ENCODE measurements at places on chromosomes 16 and 17.

GRCh38 chr17:28950017-28950751 is 1.1 kb downstream of the PHF12 start:
- DNase-seq: peak; percentile 69

DNA sequence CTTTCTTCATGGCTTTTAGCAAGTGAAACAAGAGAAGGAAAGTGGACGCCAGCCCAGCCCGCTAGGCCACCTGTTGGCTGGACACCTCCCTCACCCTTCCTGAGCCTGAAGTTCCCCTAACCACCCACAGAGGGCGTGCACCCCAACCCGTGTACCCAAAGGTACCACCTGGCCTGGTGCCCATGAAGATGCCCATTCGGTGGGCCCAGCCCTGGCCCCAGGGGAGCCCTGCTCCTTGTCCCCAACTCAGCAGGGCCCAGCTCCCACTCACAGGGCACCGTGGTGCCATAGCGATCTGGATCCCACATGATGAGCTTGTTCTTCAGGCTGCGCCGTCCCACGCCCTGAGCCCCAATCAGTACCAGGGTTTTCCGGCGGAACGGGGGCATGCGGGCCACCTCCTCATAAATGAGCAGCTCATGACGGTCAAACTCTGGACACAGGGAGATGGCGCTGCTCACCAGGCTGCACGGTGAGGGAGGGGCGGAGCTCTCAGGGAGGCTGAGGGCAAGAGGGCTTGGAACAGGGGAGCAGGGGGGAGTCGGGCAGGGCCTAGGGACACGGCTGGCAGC is 26.8 kb downstream of the MPP2 start:
- peak; percentile 85 for DNase-seq

DNA sequence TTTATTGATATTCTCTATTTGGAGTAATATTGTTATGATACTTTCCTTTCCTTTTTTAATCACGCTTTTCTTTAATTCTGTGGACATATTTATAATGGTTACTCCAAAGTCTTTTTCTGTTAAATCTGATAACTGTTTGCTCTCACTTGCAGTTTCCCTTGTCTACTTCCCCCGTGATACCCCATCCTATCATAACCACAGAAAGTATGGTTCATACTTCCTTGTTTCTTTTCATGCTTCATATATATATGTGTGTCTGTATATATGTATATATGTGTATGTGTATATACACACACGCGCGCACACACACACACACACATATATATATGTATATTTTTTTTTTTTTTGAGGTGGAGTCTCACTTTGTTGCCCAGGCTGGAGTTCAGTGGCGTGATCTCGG is 23.5 kb downstream of the SPECC1 start:
- DNase-seq: no peak

- DNase-seq: no peak
These were observed 138.8 kb downstream of the PRKCA start for GRCh38 chr17:66441101-66441661.

DNA sequence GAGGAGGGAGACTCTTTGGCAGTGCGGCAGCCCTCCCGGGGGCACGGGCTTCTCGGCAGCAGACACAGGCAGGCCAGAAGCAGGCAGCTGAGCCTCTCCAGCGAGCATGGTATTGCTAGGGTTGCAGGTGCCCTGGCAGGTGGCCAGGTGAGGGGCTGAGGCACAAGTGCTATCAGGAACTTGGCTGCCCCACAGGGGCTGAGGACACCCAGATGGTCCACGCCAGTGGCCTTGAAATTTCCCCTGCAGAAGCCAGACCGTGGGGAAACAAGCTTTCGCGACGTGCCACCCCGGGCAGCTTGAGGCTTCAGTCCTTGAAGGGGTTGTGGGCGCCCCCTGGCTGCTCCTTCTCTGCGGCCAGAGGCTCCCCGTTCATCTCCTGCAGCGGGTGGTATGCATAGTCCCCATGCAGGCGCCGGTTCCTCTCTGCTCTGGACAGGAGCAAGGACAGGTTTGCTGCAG is 8.5 kb downstream of the NAGPA start:
- peak; percentile 82 for DNase-seq

DNA sequence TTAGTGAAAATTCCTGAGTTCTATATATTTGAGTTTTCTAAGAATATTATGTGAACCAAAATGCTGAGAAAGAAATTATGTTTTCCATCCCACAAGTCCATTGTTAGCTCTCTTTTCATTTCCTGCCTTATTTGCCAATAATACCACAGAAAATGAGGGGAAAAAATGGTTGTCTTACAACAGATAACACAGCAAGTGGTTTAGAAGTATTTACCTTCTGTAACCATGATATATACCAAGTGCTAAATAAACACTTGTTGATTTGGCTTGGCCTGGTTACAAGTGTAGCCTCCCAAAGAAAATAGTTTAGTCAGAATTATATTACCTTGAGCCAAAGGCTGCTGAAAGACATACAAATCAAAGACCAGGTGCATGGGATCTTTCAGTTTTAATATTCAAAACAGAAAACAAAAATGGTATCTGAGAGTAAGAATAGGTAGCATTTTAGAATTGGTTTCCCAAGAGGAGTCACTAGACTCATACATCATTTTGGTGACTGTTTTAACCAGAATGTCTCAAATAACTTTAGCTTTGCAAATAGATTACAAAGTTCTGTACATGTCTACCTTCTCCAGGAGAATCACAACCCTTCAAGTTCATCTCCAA is 439.8 kb upstream of the DYNLRB2 start:
- DNase-seq: no peak

GRCh38 chr17:30391534-30391933 is 12.8 kb downstream of the CPD start:
- DNase-seq: no peak

DNA sequence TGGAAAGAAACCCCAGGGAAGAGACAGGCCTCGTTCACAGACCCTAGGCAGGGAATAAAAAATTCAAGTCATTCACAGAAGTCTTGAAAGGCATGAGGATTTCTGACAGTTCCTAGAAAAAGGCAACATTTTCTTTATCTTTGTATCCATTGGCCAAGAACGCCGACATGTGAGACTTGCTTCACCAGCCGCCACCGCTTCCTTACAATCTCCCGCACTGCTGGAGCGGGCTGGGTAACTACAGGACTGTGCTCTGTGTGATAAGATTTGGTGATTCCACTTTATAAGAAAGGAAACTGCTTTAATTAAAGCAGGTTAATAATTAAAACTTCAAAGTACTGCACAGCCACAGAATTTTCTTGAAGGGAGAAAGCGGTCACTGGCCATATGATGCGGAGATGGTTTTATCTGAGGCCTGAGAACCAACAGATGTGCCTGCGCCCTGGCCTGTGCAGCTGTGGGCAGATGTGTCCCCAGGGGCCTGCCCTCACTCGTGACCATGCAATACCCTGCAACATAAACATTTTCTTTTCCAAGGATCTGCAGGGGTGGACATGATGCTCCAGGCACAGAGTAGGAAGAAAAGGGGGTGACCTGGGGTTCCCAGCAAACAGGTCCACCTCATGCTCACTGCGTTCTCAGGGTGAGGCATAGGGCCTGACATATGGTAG is 13.0 kb upstream of the LGALS3BP start:
- DNase-seq: no peak

GRCh38 chr17:81416612-81417011 is 21.4 kb downstream of the BAHCC1 start:
- no peak for DNase-seq

- peak; percentile 97 for DNase-seq
These were observed 323.8 kb upstream of the TNRC6C start for GRCh38 chr17:77634710-77635109.

- no peak for DNase-seq
These were observed 18.8 kb upstream of the GLG1 start for GRCh38 chr16:74625500-74626350.

DNA sequence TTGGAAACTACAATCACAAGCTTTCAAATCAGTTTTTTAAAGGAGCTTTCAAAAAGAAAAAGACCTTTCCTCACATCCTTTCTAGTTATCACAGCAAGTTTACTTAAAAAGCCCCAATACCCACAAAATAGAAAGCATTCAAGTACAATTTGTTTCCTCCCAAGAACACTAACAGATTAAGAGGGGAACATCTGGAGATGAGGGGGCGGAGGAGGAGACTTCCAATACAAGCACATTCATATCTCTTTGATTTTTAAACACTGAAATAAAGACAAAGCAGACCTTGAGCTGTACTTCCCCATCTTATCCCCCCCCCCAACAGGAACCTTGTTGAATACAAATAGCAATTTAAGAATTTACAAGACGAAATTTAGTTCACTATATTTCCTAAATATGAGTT is 2.0 kb downstream of the YWHAE start:
- no peak for DNase-seq

- no peak for DNase-seq
These were observed 105.0 kb downstream of the TANGO6 start for GRCh38 chr16:68948230-68948910.

DNA sequence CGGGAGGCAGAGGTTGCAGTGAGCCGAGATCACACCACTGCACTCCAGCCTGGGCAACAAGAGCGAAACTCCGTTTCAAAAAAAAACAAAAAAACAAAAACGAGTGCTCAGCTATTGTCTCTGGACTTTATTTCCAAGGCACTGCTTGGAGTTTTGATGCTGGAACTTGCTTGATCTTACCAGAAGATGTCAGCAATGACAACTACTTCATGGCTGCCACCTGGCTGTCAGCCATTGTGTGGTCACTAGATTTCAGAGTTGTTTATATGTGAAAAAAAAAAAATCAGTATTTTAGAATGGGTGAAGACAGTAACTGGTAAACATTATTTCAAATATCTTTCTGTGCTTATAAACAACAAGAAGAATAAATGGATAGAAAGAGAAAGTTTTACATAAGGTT is 26.3 kb upstream of the OR4D1 start:
- DNase-seq: peak; percentile 72

DNA sequence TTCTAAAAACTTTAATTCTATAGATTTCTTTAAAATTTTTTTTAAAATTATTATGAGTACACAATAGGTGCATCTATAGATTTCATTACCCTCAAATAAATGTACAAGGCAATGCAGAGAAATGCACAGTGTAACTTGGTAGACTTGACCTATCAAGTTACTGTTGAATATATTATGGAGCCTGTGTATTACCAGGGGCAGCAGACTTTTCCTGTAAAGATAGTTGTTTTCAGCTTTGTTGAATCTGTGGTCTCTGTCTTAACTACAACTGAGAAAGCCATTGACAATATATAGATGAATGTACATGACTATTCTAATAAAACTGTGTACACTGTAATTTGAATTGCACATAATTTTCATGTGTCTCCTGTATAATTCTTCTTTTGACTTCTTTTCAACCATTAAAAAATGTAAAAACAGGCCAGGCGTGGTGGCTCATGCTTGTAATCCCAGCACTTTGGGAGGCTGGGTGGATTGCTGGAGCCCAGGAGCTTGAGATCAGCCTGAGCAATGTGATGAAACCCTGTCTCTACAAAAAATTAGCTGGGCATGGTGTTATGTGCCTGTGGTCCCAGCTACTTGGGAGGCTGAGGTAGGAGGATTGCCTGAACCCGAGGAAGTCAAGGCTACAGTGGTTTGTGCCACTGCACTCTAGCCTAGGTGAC is 39.4 kb downstream of the TENT4B start:
- DNase-seq: no peak

- peak; percentile 72 for DNase-seq
These were observed 979 bp downstream of the ABHD15 start for GRCh38 chr17:29565643-29566472.

GRCh38 chr17:73773702-73774101 is 129.5 kb upstream of the SDK2 start:
- DNase-seq: no peak

DNA sequence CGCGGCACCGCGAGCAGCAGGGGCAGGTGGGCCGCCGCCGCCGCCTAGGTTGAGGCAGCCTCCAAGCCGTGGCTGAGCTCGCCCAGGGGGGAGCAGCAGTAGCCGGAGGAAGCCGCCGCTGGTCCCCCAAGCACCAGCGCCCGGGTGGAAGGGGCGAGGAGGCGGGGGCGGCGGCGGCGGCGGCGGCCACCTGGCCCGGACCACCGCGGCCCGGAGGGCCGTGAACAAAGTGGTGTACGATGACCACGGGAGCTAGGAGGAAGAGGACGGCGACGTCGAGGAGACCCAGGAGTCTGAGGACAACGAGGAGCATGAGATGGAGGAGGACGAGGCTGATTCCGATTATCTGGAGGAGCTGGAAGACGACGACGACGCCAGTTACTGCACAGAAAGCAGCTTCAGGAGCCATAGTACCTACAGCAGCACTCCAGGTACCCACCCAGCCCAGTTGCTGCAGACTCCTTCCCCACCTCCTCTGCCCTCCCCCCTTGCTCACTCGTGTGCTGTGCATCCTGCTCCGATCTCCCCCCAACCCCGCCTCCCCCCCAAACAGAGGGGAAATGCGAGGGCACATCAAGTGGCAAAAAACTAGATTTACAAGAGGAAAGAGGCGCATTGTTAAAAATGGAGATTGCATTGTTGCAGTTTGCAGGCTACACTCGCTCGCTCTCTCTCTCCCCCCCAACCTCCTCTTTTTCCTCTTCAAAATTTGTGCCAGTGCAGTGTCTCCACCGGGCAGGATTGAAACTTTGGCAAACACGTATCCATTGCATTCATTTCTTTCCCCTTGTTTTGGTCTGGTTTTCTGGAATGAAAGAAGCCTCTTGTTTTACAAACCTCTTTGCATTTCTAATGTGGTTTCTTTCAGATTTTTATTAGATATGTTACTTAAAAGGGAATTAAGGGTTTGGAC is 41.8 kb upstream of the AMZ2 start:
- DNase-seq: no peak

GRCh38 chr17:80969030-80969673 is 22.5 kb upstream of the CHMP6 start:
- DNase-seq: no peak

- DNase-seq: no peak
These were observed 145.0 kb upstream of the HS3ST4 start for GRCh38 chr16:25546791-25547190.

- no peak for DNase-seq
These were observed 1.4 kb downstream of the CYB5D2 start for GRCh38 chr17:4144422-4144747.

Data from WERI-Rb-1 (cell line).